ENCODE measurements at places on chromosomes 16 and 17.

DNA sequence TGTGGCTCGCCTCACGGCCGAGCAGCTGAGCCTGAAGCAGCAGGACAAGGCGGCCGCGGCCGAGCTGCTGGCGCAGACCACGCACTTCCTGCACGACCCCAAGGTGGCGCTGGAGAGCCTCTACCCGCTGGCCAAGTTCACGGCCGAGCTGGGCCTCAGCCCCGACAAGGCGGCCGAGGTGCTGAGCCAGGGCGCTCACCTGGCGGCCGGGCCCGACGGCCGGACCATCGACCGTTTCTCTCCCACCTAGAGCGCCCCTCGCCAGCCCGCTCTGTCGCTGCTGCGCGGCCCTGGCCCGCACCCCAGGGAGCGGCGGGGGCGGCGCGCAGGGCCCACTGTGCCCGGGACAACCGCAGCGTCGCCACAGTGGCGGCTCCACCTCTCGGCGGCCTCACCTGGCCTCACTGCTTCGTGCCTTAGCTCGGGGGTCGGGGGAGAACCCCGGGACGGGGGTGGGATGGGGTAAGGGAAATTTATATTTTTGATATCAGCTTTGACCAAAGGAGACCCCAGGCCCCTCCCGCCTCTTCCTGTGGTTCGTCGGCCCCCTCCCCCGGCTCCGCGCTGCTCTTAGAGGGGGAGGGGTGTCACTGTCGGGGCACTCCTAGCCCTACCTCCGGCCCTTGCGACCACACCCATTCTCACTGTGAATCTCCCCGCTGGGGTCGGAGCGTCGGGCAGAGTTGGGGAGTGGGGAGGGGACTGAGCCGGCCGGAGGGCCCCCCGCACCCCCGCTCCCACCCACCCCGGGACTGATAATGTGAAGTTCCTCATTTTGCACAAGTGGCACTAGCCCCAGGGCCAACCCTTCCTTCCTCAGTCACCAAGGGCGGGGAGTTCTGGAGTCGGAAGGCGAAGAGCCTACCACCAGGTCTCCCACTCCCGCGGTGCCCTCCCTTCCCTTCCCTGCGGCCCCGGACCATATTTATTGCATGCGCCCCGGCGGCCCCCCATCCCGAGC, 4.0 kb downstream of the HIC1 start:
- DNase-seq, result peak; percentile 53

DNA sequence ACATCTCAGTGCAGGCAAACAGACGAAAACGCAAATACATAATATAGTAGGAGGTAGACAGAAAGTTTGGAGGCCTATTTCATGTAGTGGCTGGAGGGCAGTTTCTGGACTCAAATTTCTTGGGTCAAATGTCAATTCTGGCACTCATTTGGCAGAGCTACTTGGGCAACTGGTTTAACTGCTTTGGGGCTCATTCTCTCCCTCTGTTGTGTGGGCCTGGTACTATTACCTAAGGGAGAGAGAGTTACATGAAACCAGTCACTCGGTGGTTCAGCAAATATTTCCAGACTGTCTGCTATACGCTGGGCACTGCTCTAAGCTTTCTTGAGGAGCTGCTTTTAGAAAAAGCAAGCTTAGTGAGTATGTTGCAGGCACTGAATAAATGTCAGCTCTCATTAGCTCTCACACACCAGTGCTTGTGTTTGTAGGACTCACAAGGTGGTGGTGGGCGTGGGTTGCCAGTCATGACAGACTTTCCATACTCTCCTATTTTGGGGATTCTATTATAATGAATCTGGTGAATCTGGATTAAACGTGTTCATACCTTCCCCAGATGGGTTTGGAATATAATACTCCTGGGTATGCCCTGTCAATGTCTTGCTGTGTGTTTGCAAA, 1.8 kb upstream of the SHISA9 start:
- no peak for DNase-seq

DNA sequence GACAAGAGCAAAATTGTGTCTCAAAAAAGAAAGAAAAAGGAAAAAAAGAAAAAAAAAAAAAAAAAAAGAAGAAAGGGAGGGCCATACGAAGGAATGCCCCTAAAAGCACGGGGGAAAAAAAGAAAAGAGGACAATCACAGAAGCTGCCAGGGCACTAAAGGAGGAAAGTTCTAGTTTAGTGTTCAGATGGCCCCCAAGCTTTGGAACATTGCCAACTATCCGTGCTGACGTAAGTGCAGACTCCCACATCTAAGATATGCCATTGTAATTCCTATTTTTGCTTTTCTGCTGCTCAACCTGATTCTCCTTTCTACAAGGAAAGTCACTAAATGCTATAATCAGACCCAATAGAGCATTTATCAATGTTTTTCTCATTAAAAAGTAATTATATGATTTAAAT, 842.1 kb downstream of the KCNJ2 start:
- DNase-seq, result no peak

DNA sequence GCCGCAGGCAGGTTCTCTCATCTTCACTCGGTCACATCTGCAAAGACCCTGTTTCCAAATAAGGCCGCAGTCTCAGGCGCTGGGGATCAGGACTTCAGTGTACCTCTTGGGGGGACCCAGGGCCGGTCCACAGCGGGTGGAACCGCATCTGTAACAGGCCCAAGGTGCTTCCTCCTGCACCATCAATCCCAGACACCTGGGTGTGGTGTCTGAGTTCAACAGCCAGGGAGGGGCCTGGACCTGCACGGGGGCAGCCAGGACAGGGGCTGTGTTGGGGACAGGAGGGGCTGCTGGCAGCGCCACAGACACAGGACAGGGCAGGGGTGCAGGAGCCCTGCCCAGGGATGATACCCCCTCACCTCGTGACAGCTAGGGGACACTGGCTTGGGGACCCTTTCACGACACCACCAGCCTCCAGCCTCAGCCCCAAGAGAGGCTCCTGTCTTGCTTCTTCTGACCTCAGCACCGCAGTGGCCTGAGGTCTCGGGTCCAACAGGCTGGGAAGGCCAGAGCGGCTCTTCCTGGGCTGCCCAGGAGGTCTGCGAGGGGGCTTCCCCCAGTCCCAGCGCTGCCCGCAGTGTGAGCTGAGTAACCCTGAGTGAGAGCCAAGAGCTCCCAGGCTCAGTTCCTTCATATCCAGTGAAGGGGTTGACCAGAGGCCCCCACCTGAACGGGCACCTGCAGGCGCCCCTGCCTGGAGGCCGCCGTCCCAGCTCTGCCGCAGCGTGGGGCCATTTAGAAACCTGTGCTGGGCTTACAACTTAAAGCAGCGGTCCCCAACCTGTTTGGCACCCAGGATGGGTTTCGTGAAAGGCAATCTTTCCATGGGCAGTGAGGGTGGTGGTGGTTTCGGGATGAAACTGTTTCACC, 30.7 kb upstream of the BAHCC1 start:
- no peak for DNase-seq

GRCh38 chr17:48871551-48872351, 20.8 kb upstream of the ATP5MC1 start:
- DNase-seq, result peak; percentile 82

GRCh38 chr17:40460604-40460967, 17.3 kb downstream of the IGFBP4 start:
- no peak for DNase-seq

DNA sequence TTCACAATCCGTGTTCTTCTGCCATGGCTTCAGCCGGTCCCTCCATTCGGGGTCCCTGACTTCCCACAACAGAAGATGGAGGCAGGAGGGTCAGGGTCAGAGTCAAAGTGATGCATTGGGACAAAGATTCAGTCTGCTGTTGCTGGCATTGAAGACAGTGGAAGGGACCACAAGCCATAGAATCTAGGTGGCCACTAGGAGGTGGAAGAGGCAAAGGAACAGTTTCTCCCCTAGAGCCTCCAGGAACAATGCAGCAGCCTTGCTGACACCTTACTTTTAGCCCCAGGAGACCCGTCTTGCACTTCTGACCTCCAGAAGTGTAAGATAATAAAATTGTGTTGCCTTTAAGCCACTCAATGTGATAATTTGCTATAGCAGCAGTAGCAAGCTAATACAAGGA, 55.9 kb downstream of the MFSD11 start:
- DNase-seq, result peak; percentile 50

GRCh38 chr17:21007646-21008045, 35.2 kb downstream of the USP22 start:
- DNase-seq, result no peak

Data from HT-29 (cell line).